ENCODE measurements at places on chromosomes 6 and 20.

- no peak for DNase-seq
Observed at GRCh38 chr6:53100561-53100960, 35.4 kb downstream of the FBXO9 start.

- no peak for DNase-seq
Observed at GRCh38 chr20:17501701-17502100, 29.5 kb downstream of the BFSP1 start.

DNA sequence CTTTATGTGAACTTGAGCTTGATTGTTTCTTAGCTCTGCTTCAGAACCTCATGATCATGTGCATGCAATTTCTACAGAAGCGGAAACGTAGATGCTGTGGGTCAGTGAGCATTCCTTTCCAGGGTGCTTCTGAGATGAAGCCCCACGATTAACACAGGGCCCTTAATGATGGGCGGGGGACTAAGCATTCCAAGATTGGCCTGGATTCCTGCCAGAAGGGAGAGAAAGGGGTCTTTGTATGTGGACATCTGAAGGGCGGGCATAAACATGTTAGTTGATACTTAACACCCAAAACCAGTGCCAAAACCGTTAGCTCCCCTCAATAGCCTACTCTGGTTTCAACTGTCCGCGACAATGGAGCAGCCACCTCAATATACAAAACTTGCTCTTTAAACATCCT is 46.9 kb upstream of the POU3F2 start:
- DNase-seq, result no peak

DNA sequence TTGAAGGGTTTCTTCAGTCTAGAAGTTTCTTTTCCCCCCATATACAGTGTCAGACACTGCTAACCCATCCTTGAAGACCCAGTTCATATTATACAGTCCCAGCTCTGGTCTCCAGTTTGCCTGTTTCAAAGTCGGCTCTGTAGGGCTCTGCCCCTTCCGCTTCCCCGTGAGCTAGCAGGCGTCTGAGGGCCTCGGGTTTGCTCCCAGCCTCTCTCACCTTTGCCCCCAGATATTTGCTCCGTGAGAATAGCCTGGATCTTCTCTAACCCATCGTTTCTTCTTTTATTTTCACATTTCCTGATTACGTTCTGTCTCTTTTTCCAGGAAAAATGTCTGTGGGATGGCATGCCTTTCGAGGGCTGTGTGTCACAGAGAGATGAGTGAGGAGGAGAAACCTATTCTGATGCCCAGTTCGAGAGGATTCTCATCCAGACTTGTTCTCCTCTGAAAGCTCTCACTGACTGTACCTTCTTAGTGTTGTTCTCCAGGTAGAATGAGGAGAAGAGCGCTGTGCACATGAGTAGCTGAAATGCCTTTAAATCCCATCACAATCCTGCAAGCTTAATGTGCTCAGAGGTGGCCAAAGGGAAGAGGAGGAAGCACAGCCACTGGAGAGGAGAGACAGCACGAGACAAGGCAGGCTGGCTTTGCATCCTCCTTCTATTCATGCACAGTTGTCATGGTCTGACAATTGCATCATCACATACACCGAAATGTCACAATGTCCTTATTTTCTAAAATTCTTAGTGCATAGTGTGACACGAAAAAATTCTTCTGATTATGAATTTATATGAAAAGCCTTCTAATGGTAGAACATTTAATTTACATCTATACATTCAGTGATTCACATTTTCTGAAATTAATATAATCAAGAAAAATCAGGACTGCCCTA is 171.1 kb downstream of the FOXA2 start:
- DNase-seq, result no peak

GRCh38 chr6:133313068-133313467 is 71.9 kb downstream of the EYA4 start:
- DNase-seq, result no peak

DNA sequence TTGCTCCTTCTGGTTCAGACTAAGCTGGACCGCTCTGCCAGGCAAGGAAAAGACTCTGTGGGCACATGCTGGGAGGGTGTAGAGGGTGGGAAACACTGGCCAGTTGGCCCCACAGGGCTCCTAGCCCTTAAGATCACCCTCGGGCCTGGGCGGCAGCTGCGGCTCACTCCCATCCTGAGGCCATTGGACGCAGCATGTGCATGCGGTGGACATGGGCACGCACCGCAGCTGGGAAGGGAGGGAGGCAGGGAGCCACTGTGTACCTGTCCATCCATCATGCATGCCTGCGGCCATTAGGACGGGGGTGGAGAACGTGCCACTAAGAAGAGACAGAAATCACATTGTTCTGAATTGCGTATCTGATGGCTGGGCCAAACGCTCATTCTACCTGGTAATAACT is 140.1 kb upstream of the THBS2 start:
- no peak for DNase-seq

GRCh38 chr6:12849809-12850198 is 133.2 kb downstream of the PHACTR1 start:
- DNase-seq, result no peak

GRCh38 chr6:161215876-161216615 is 57.8 kb downstream of the AGPAT4 start:
- no peak for DNase-seq

DNA sequence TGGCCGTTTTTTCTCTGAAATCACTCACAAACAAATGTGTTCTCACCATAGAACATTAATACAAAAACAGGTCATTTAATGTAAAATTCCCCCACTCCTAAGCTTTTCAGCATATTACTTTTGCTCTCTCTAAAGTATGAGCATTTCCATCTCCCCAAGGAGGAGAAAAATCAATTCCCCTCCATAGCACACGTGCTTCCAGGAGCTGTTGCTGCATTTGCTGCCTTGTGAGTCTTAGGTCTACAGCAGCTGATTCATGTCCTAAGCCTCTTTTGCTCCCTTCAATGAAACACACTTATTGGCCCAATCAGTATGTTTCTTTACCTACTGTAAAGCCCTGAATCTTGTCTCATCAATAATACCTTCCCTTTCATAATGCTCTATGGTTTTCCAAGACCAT is 6.4 kb upstream of the COL9A1 start:
- DNase-seq, result no peak

GRCh38 chr6:13300643-13301590 is 27.4 kb downstream of the TBC1D7 start:
- no peak for DNase-seq

GRCh38 chr20:42319252-42320013 is 701.3 kb upstream of the CHD6 start:
- DNase-seq, result no peak

DNA sequence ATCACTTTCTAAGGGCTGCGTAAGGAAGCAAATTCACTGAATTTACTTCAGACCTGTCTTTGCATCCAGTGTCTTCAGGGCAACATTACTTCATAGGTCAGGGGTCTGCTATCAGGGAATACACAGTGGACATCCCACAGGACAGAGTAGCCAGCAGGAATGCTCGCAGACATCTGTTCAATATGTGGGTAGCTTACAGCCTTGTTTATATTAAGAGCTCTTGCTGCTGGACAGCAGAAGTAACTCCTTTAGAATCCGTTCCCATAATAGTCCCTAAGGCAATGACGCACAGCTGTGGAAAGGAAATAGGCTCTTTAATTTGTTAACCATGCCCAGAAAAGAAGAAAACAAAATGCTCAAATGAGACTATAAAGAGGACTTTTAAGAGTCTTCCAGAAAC is 198.7 kb downstream of the MOXD1 start:
- no peak for DNase-seq

DNA sequence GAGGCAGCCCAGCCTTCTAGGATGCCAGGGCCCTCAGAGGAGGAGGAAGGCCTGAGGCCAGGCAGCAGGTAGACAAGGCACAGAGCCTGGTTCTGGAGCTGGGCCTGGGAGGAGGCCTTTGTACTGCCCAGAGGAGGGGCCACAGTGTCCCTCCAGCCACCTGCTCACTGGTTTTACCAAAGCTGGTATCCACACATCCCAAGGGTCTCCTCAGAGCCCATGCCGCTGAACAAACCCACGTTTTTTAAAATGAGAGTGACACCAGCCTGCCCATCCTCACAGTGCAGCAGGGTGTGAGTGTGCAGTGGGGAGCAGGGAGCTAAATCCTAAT is 162.7 kb downstream of the LY86 start:
- no peak for DNase-seq

GRCh38 chr20:14334306-14334930 is 3.0 kb downstream of the FLRT3 start:
- peak; percentile 0 for DNase-seq

DNA sequence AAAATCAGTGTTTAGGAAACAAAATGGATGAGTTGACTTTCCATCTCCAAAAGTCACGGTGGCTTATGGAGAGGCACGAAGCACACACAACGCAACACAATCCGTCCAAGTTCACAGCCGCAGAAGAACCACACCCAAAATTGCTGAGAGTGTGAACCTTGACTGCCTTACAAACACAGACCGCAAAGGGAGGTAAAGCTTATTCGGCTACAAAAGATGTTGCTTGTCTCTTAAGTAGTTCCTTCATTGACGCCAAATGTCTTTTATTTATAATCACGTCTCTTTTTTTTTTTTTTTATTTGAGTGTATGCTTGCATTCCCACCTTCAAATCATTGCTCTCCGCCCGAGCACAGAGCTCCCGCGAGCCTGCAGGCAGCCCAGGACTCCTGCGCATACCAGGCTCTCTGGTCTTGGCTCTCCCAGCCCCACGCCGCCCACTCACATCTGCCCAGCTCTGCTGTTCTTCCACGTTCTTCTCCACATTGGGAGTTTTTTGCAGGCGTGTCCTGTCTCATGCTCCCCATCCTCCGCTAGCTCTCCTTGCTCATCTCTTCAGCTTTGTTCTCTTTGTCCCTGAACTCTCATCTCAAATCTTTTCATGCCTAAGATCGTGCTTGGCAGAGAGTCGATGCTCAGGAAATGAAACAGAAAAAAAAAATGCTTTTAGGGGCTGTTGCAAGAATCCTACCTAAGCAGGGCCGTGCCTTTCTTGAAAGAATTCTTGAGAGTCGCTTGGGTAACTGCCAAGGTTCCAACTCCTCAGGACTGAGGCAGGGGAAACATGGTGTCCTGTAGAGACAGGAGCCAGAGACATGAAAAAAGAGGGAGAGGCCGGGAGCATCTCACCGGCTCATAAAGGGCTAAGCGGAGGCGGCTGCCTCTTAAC is 25.8 kb downstream of the LY86 start:
- DNase-seq, result no peak

DNA sequence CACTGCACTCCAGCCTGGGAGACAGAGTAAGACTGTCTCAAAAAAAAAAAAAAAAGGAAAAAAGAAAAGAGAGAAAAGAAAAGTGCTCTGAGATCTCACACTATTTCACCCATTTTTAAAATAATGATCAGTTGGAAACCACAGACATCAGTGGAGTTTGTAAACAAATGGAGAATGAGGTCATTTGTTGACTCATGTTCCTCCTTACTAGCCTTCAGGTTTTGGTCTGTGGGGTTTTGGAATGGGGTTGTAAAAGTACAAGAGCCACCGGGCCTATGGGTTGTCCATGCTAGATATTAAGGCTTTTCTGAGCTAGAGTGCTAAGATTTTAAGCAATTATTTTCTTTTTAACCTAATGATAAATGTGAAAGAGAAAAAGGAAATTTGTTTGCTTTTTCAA is 104.4 kb upstream of the PRL start:
- DNase-seq, result no peak

DNA sequence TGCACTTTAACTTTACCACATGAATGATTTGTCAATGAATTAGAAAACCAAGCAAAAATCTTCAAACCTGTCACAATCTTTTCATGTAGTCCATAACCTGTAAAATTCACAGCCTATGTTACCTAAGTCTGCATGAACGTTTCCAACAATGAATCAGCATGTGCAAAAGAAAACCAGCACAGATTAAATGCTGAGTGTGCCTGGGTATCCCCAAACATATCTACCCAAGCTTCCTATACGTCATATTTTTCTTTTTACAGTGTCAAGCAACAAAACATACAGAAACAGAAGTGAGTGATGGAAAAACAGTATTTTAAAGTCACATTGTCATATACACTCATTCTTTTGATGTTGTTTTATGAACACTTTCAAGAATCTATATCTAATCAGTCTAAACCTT is 713.5 kb downstream of the RFPL4B start:
- peak; percentile 51 for DNase-seq

DNA sequence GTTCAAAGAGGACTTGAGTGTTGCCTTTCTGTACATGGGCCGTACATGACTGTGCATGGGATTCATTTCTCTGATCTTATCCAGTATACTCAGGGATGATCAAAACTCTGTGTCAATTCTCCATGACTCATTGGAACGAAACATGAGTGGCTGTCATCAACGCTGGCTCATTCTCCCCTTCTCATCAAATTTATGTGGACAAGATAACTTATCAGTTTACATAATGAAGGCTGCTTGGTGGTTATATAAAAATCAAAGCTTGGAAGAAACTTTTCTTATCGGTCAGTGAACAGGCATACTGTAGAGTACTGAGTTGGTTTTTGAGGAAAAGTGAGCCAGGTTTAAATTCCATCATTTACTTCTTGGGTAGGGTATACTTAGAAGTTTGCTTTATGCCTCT is 24.9 kb downstream of the CRISP1 start:
- DNase-seq, result no peak

- DNase-seq, result no peak
Observed at GRCh38 chr6:107691062-107691751, 132.9 kb downstream of the SCML4 start.

GRCh38 chr6:2993755-2994317 is 5.9 kb upstream of the NQO2 start:
- no peak for DNase-seq

DNA sequence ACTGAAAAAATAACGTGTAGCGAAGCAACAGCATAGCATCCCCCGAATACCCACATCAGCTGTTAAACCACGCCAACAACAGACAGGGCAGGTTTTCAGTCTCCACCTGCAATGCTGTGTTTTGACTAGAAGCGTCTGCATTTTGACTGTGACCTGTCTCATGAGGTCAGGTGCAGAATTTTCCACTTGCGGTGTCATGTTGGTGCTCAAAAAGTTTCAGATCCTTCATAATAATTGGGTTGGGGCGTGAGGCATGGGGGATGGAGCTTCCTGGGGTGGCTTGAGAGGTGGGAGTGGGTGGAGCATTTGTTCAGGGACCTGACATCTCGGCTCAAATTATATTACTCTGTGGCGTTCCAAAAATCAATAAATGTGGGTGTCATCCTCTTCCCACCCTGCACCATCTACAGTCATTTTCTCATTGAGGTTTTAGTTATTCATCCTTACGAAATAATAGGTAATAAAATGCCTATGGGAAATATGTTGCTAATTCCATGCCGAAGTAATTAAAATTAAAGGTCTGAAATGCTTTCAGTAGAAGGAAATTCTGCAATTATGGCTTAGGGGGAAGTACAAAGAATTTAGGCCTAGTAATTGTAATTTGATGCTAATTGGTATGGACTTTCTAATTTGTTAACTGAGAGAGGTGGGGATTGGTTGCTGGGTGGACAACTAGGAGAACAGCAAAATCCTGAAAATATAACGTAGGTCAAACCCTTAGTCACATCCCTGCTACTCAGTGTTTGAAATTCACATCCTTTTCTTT is 81.0 kb downstream of the TIAM2 start:
- no peak for DNase-seq

All from common myeloid progenitor, CD34-positive (primary cell).